Activated effector memory CD4-positive, alpha-beta T cell treated with Interleukin-2 at 50 U/mL for 16 hours (primary cell): ENCODE measurements at places on chromosomes 7 and 10.

GRCh38 chr7:100632951-100633717 lies 8.2 kb downstream of the TFR2 start:
- peak; percentile 53 for DNase-seq

GRCh38 chr10:29434111-29434510 lies 145.2 kb downstream of the LYZL1 start:
- DNase-seq = no peak

DNA sequence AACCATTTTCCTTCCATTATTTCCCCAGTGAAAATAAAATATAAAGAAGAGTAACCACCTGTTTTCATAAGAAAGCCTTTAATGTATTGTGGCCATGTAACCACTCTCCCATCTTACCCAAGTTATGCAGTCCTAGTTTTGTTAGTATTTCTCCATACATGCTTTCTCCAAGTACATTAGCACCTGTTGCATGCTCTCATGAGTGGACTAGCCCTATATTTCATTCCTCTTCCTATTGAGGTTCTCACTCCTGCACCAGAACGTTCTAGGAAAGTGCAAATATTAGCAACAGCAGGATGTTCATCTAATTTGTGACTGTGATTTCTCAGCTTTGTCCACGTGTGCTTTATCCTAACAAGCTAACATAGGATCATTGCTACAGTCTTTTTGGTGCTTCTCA lies 155.1 kb upstream of the NPVF start:
- DNase-seq = no peak

DNA sequence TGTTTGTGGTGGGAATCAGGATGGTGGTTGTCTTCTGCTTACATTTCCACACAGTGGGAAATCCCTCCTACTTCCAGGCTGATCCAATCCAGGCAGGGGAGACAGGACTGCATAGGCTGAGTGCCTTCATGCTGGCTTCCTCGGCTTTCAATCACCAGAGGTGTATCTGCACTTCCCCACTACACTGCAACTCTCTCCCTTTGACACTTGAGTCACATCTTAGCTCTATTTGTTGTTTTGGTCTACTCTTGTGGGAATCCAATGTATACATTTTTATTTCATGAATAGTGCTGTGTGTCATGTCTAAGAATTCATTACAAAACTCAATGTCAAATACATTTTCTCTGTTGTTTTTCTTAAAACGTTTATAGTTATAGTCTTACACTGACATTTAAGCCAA lies 735.6 kb downstream of the XPNPEP1 start:
- no peak for DNase-seq

- DNase-seq = no peak
Measured at GRCh38 chr10:15545266-15545665, 174.2 kb upstream of the FAM171A1 start.

- no peak for DNase-seq
Measured at GRCh38 chr7:115133248-115133647, 211.4 kb downstream of the MDFIC start.

GRCh38 chr10:10613656-10614244 lies 403.9 kb upstream of the CELF2 start:
- no peak for DNase-seq

DNA sequence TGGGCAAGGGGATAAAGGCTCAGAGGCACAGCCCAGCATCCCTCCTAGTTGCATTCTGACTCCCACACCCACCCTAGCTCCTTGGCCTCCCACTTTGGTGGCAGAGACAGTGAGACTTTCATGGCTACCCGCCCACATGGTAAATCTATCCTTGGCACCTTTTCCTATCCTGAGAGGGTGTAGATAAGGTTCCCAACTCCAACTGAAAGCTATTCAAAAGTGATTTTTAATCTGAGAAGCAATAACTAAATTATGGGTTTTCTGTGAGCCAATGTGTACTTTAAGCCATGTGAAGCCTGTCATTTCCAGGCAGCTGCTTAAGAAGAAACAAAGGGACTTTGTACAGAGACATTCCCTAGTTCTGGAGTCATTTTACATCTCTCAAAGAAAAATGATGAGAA lies 9.1 kb downstream of the LAMB1 start:
- DNase-seq = no peak

DNA sequence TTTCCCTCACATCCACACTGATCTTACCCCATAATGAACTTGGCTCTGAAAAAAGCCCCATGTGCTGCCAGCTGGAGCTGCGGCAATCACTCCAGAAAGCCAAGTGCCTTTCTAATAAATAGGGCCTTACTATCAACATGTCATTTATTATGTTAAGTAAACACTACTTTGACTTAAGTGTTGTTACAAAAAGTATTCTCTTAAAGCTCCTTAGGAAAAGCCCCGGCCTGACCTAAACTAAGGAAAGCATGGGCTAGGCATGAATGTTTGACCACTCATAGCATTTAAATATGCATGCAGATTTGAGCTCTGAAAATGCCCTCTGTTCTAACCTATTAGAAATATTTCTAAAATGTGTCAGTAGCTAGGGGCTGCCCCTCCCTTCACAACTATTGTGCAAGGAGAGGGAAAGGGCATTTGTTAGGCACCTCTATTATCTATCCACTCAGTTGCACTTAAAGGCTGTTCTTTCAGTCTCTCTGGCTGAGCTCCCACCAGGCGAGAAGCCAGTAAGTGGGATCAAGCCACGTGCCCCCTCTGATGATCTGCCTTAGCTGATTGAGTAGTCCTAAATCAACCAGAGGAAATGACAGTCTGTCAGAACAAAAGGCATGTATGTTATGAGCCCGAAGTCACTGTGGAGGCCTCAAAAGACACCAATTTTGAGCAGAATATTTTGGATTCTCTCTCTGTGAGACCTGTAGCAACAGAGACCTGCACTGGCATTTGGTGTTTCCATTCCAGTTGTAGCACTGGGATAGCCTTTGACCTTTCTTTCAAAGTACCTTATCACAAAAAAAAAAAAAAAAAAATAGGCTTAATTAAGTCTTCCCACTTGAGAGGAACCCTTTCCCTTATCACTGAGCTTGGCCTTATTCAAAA lies 77.1 kb downstream of the ITGB8 start:
- DNase-seq = no peak

- DNase-seq = no peak
Measured at GRCh38 chr7:1458683-1459511, at the start of gene MICALL2. Gene MICALL2 (minus strand): TSS chr7:1459470. CDS start chr7:1459326, 144 bp downstream.

GRCh38 chr7:79454361-79454960 lies 994 bp upstream of the MAGI2 start:
- no peak for DNase-seq

- no peak for DNase-seq
Measured at GRCh38 chr10:51000976-51001375, 73.3 kb upstream of the PRKG1 start.

GRCh38 chr7:143953421-143953820 lies 1.2 kb upstream of the OR2F1 start:
- DNase-seq = no peak

GRCh38 chr10:13067431-13067830 lies 32.5 kb upstream of the OPTN start:
- no peak for DNase-seq

DNA sequence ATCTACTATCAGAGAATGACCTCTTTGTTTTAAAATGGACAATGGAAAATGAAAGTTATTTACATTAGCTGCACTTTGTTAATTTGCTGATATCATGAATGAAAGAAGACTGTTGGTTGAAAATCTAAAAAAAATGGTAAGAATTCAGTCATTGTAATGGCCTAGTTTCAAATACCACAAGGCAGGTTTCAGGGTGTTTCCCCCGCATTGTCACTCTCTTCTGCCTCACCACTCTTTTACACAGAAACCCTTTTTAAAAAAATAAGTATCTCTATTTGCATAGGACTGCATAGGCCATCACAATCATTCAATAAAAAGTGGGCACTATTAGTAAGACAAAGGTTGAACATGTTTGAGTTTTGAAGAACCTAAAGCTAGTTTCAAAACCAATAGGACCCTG lies 737.1 kb downstream of the INHBA start:
- DNase-seq = no peak

- no peak for DNase-seq
Measured at GRCh38 chr7:16260236-16260728, 161.1 kb downstream of the CRPPA start.
